ENCODE measurements at places on chromosomes 2 and 18.

DNA sequence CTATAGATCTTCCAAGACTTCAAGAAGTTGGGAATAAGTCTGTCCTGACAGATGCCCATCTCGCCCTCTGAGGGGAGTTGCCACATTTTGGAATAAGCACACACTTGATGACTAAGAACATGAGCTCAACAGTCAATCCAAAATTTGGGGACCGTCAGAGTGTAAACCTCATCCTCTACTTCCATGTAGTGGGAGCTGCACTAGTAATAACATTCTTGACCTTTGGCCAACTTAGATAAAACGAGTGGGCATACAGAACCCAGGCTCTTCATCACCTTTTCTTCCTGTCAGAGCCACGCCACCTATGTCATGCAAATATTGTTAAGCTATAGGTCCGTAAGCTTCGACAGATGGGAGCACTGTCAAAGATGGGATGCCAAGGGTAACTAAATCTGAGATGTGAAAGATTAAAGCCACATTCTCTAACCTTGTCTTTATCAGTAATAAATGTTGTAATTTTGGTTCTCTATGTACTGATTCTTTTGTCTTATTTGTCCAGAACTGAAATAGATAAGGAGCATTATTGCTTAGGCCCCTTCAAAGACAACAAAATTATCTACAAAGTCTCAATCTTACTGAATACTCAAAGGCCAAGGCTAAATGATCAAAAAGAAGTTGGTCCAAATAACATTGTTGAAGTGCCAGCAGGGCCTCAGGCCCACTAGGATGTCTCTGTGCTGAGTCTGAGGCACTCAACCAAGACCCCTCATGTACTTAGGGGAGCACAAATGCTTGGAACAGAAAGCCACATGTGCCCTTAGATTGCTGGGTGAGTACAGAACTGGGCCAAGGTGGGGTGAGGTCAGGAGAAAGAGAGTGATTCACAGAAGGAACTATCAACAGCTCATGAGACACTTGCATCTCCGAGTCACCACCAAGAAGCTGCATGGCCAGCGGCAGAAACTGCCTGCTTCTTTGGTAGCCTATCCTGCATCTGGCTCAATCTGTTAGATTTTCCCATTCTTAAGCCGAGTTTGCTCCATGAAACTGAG, 15.0 kb downstream of the CDH2 start:
- DNase-seq = no peak

DNA sequence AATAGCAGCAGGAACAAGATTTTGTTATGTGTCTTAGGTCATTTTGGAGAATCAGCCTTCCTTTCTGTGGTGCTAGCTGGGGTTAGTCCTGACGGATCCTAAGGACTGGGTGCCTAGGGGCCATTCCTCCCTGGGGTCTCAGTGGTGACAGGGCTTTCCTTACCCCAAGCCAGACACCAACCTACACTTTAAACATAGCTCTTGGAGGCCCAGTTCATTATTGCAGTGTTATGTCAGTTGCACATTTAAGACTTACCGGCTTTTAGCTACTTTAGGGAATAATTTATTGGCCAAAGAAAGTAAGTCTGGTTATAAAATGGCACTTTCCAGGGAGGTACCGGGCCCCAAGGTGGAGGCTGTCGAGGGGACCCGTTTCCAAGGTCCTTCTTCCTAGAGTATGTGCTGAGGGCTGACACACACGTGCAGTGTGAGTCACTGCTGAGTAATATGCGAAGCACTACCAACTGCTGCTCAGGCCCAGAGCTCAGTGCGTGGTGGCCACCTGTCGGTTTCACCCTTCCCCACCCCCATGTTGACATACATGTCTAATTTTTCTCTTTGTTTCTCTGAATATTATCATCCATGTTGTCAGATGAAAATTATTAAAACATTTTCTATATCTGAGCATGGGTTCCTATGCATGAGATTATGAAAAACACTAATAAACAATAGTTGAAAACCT, 37.0 kb upstream of the GRHL1 start:
- no peak for DNase-seq

- no peak for DNase-seq
Observed at GRCh38 chr2:68739595-68740399, 5.2 kb downstream of the ARHGAP25 start.

GRCh38 chr18:13623348-13623747, 103.0 kb downstream of the FAM210A start:
- no peak for DNase-seq

GRCh38 chr2:168241208-168241607, 6.2 kb downstream of the STK39 start:
- DNase-seq = no peak

DNA sequence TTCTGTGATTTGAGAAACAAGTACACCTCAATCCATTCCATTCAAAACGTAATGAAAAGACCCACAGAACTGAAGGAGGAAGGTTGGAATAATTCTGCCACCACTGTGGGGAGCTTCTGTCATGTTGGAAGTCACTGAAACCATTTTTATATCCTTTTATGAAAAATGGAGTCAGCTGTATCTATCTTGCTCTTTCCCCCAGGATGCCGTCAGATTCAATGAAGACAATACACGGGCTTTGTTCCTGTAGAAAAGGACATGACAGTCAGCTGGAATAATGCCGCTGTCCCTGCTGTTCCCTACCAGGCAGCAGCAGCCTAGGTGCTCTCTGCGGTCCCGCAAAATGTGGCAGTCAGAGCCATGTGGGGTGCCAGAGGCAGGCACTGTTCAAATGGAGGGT, 52.5 kb upstream of the APCDD1 start:
- no peak for DNase-seq

GRCh38 chr18:35096677-35097011, 55.4 kb downstream of the MAPRE2 start:
- no peak for DNase-seq

- no peak for DNase-seq
Observed at GRCh38 chr2:71563872-71564271, 110.5 kb downstream of the DYSF start.

DNA sequence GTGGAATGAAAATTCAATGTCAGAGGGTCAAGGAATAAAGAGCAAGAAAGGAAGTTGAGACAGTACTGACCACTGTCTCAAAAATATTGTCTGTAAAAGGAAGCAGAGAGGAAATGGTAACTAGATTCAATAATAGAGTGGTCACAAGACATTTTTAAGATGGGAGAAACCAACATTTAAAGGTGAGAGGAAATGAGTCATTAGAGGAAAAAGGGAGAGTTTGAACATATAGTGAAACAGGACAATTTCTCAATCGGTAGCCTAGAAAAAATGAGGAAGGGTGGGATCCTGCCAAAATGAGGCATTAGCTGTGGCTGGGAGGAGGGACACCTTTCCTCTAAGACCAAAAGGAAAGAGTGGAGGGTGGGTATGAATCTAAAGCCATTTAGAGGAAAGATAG, 288.5 kb downstream of the SP3 start:
- DNase-seq = no peak

GRCh38 chr2:75113231-75113869, 86.0 kb downstream of the TACR1 start:
- DNase-seq = no peak

GRCh38 chr2:160387558-160388262, 105.9 kb downstream of the RBMS1 start:
- peak; percentile 23 for DNase-seq

- no peak for DNase-seq
Observed at GRCh38 chr2:78070693-78071092, 548.5 kb upstream of the LRRTM4 start.

DNA sequence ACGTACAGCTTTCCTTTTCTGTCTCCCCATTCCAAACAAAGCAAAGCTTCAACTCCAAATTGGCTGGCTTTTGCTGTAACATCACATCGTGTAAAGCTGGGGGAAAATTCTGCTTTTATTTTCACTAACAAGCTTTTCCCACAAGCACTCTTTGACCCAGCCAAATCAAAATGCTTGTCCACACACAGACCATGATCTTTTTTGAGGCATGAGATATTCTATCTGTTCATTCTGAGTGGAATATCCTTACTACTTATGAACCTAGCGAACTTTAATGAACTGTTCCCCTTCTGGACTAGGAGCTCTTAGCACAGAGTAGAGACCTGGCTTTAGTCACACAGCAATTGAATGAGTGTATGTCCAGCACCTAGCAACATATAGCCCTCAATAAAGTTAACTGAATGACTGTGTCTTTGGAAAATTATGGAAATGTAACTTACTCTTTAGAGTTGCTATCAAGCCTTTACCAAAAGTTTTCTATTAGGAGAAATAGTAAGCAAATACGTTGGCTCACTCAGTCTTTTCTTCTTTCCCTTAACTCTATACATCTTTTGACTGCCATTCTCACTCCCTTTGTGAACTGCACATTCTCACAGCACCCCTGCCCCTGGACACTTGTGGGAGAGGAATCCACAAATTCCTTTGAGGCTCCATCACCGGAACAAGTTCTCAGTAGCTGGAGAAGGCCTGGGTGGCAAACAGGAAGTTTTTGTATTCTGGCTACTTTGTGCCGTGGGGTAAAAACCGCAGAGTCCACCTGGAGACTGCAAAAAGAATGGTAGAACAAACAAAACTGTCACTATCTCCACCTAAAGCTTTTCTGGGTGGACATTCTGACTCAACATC, 1.3 kb upstream of the UBE2E3 start:
- no peak for DNase-seq

- no peak for DNase-seq
Observed at GRCh38 chr2:238493880-238494572, 67.3 kb downstream of the ASB1 start.

DNA sequence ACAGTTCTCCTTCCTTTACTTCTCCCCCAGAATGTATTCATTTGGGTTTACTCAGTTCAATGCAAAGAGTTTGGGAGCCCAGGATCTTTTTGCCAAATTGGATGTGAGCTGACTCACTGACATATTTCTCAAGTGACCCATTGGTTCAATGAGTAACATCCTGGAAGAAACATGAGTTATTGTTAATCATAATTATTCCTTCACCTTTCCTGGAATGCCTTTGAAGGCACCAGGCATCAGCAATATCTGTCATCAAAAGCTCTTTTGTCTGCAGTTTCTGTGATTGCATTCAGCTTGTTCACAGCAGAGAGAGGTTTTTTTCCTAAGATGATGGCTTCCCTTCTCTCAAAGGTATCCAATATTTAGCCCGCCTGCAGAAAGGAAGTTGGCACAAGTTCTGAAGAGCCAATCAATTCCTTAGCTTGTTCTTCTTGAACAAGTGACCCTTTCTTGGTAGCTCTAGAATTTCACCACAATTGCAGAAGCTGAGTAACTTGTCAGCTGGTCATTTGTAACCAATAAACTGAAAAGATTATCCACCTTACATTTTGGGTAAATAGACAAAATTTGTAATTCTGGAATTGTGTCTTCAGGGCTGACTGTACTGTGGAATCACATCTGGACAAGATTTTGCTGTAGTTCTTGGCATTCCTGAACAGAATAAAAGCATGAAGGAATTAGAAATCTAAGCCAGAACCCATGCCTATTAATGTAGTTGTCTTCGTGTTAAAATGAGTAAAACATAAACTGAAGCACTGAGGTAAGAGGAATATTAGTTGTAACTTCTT, 72.2 kb upstream of the TMEM17 start:
- no peak for DNase-seq

DNA sequence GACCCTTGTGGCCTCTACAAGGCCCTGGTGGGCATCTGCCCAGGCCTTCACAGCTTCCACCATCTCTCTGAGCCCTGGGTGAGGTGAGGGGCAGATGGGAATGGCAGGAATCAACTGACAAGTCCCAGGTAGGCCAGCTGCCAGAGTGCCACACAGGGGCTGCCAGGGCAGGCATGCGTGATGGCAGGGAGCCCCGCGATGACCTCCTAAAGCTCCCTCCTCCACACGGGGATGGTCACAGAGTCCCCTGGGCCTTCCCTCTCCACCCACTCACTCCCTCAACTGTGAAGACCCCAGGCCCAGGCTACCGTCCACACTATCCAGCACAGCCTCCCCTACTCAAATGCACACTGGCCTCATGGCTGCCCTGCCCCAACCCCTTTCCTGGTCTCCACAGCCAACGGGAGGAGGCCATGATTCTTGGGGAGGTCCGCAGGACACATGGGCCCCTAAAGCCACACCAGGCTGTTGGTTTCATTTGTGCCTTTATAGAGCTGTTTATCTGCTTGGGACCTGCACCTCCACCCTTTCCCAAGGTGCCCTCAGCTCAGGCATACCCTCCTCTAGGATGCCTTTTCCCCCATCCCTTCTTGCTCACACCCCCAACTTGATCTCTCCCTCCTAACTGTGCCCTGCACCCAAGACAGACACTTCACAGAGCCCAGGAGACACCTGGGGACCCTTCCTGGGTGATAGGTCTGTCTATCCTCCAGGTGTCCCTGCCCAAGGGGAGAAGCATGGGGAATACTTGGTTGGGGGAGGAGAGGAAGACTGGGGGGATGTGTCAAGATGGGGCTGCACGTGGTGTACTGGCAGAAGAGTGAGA, 2.0 kb downstream of the PROC start:
- no peak for DNase-seq

DNA sequence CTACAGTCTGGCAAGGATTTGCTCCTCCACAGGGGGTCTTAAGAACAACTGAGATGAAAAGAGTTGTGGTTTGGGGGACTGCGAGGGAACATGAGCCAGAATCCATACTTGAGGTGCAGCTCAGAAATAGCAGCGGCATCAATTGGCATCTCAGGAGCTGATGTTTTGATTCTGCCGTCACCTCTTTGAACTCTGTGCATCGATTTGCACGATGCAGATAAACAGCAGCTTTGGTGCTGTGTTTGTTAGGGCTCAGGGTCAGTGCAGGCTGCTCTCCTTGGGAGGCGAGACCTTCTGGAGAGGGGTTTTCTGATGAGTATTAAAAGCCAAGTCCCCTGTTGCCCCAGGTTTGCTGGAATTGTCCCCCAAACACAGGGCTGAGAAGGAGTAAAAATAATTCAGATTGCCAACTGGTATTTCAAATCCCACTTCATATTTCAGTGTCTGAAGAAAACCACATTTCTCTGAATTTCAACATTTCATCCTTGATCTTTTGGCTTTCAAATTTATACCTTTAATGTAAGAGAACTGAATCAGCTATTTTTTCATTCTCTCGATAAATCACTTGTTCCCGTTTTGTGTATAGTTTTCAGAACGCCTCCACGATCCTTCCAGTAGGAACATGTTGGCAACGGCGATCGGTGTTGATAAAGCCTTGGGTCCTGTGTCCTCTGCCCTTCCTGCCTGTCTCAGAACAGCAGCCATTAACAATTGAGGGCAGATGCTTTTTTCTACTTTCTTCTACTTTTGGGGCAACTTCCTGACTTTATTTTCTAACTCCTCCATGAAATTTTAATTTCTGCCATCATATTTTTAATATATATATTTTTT, 65.0 kb downstream of the RAB31 start:
- DNase-seq = no peak

DNA sequence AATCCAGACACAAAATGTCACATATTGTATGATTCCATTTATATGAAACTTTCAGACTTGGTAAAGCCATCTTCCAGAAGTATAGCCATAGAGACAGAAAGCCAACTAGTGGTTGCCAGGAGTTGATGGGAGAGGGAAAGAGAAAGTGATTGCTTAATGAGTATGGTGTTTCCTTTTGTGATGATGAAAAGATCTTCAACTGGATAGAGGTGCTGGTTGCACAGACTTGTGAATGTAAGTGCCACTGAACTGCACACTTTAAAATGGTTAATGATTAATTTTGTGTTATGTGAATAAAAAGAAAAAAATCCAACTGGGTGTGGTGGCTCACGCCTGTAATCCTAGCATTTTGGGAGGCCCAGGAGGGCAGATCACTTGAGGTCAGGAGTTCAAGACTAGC, 135.3 kb upstream of the SLC1A4 start:
- no peak for DNase-seq

Data from Ammon's horn (tissue), 1 donor.